Stimulated activated CD8-positive, alpha-beta memory T cell treated with anti-CD3 and anti-CD28 coated beads, Interleukin-4, amount 100 ng/mL, for 4 hours (primary cell): ENCODE measurements at places on chromosomes 3 and 15.
A peak's percentile ranks its signal among the peaks of the same experiment; 100 is the strongest.

GRCh38 chr3:143084856-143085731 lies 34.5 kb upstream of the CHST2 start:
- DNase-seq = no peak

DNA sequence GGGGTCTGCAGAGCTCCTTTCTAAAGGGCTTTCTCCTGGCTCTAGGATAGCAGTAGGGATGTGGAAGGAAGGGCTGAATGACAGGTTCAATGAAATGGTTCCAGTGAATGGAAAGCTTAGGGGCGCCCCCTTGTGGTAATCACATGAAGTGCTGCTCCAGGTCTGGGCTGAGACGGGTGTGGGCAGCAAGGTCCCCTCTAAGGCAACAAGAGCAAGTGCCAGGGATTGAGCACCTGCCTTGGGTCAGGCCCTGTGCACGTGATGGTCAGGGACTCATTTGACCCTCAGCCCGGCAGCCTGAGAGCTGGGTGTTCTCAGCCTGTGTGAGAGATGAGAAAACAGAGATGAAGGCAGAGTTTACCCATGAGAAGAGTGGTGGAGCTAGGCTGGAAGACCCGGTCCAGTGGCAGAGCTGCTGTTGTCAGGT lies 12.1 kb upstream of the CX3CR1 start:
- DNase-seq = peak; percentile 62

DNA sequence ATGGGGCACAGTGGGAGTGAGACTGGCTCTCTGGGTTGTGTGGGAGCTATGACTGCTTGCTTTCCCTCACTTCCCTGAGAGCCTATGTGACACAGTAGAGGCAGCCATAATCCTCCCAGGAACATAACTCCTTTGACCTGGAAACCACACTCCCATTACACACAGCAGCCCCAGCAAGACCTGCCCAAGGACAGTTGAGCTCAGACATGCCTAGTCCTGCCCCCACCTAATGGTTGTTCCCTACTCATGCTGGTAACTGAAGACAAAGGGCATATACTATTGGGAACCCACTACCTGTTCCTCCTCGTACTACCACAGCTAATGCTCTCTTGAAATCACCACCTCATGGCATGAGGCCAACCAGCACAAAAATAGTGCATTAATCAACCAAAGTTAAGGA lies 550.4 kb upstream of the ARPP21 start:
- no peak for DNase-seq

DNA sequence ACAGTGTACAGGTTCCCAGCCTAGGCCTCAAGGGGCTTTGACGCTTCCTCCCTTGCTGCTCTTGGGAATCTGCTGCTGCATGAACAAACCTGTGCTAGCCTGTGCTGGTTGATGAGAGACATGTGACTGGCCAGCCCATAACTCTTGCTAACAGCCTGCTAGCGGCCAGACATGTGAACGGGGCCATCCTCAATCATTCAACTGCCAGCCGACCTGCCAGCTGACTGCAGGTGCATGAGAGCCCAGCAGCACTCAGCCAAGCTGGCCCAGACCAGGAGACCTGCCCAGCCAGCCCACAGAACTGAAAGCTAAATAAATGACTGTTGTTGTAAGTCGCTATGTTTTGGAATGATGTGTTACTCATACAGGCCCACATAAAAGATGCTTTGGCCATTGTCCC lies 82.4 kb upstream of the DLG1 start:
- no peak for DNase-seq

DNA sequence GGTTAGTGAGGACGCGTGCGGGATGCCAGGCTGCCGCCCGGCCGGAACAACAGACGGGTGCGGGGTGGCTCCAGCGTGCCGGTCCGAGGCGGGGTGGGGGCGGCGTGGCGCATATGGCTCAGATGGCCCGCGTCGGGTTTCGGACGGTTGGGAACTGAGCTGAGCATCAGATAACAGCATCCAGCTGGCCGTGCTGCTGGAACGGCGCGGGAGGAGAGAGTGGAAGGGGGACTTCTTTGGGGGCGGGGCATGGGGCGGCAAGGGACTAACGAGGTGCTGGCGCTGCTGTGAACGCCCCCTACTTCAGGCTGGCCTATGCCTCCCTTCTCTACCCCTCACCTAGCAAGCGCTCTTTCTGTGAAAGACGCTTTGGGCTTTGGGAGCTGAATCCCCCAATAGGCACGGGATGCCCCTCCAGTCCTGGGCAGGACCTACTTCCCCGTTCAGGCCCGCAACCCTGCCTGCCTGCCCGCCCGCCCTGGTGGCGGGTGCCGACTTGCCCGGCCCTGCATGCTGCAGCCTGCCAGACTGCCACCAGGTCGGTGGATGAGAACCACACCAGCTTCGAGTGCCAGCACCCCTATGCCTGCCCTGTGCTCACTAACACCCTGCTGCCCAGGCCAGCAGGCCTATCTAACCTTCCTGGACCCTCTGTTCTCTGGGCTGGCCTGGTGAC lies 542 bp downstream of the INKA1 start:
- no peak for DNase-seq

DNA sequence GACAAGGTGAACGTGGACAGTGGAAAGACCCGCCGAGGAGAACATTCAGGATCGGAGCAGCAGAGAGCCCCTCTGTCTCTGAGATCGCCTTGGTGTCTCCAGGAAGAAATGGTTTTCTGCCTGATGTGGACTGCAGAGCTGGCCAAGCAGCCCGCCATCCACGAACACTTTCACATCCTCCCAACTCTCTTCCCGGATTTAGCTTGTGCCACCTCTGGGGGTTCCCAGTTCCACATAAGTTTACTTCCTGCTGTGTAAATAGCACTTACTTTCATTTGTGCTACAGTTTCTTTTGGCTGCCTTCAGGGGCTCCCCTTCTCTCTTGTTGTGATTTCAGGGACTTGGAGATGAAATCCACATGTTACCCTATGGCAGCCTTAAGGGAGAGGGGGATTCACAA lies 48.4 kb downstream of the SEMA5B start:
- no peak for DNase-seq

DNA sequence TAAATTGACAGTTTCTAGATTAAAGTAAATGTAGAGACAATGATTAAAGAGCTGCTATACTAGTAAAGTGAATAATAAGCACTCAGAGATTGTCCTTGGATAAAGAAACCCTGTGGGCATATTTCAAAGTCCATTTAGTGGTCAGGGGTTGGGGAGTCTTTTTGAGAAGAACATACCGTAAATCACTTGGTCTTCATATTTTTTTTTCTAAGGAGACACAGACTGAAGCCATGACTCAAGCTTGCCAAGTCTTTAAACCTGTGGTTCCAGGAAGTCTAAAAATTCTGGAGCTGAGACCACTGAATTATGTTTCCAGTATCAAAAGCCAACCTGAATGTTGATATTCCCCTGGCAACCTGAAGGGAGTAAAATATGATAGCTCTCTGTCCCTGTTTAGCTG lies 171.0 kb downstream of the TPRG1 start:
- DNase-seq = no peak

DNA sequence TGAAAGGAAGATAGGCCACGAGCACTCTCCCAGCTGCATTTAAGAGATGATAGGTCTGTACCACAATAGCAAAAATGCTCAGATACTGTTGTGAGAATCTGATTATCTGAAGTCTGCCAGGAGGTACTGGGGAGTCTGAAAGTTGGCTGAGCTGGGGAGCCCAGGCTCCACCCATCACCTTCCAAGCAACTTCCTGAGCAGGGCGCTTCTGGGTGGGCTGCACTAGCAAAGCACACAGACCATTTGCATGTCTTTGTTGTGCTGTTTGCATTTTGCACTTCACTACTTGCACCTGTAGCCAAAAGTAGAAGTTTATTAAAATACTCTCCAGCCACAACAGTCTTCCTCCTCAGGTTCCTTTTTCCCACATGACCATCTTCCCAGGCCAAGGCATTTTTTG lies 133.2 kb downstream of the ALDH1A2 start:
- no peak for DNase-seq

DNA sequence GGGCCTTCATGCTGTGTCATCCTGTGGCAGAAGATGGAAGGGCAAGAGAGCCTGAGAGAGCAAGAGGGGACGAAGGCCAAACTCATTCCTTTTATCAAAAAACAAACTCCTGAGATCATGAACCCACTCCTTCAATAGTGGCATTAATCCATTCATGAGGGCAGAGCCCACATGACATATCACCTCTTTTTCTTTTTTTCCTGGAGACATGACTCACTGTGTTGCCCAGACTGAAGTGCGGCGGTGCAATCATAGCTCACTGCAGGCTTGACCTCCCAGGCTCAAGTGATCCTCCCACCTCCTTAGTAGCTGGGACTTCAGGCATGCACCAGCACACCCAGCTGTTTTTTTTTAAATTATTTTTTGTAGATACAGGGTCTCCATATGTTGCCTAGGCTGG lies 92.0 kb upstream of the RNU6-1 start:
- no peak for DNase-seq

DNA sequence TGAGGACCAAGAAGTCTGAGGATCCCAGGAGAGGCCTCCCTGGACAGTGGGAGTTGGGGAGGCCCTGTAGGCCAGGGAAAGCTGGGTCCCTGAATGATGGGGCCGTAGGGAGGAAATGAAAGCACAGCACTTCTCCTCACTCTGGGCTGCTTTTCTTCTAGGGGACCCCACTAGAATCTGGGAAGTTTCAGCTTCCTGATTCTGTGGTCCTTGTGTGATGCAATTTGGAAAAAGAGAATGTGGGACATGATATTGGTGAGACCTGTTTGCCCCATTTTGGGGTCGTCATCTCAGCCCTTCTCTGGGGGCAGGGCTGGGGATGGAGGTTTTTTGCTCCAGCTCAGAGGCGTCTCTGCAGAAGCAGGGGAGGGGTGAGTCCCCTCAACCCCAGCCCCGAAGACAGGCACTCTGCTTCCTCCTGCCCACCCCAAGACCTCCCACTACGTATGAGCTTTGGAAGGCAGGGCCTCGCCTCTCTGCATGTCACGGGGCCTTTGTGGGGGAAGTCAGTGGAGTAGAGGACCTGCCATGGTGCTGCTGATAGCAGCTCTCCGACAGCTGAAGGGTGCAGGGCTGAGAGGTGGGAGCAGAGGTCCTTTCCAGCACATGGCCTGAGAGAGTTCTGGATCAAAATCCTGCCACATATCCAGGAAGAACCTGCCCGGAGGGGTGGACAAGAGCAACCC lies 1.5 kb upstream of the SNX22 start:
- no peak for DNase-seq

DNA sequence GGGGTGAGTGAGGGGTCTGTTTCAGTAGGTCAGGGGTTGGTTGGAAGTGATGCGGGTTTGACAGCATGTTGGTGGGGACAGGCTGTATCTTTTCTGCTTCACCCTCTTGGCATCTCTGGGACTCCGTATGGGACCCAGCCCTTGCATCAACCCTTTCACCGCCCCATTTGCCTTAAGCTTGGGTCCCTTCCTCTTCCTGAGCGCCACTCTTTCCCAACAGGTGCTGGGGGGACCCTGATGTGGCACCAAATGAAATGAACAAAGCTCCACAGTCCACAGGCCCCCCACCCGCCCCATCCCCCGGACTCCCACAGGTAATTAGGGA lies 1.1 kb downstream of the EIF4G1 start:
- DNase-seq = no peak

GRCh38 chr3:126277629-126278378 lies 79.4 kb downstream of the KLF15 start:
- DNase-seq = no peak

DNA sequence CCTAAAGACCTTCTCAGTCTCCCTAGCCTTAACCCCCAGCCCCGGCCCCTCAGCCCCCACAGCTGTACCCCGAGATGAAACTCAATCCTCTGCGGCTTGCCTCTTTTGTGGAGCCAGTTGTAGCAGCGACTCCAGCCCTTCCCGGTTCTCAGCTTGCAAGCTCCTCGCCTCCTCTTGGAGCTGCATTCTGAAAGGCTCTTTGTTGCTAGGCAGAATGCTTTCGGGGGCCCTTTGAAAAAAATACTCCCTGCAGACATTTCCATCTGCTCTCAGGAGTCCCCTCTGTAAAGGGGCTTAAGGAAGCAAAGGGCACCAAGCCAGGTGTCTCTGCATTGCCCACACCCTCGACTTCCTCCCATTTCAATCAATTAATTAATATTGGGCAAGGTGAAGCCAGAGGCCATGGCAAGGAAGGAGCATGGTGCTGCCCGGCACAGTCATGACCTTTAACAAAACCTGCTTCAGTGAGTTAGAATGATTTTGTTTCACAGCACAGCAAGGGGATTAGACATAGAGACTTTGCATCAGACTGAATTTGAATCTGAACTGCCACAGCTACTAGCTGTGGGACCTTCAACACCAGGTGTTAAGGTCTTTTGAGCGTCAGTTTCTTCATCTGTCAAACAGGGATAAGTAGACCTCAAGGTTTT lies 65.5 kb downstream of the SRGAP3 start:
- DNase-seq = no peak

- DNase-seq = no peak
Measured at GRCh38 chr15:101200181-101200580, 51.7 kb downstream of the CHSY1 start.

GRCh38 chr3:118740722-118741290 lies 293.8 kb downstream of the IGSF11 start:
- no peak for DNase-seq

GRCh38 chr3:100981164-100981911 lies 11.9 kb downstream of the ABI3BP start:
- DNase-seq = no peak

DNA sequence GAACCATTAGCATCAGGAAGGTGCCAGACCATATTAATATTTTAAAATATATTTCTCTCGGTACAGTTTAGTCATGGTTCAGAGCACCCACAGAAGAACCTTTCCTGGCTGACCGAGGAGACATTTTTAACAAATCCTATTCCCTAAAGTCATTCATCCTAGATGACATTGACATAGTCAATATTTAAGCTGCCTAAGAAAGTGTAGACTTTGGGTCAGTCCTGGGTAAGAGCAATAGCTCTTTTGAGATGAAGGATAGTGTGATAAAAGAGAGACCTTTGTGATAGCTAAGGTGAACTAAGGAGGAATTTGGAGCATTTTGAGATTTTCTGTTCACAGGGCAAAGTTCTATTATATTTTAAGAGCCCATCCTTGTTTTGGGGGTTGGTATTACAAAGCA lies 47.5 kb downstream of the ZNF609 start:
- no peak for DNase-seq

DNA sequence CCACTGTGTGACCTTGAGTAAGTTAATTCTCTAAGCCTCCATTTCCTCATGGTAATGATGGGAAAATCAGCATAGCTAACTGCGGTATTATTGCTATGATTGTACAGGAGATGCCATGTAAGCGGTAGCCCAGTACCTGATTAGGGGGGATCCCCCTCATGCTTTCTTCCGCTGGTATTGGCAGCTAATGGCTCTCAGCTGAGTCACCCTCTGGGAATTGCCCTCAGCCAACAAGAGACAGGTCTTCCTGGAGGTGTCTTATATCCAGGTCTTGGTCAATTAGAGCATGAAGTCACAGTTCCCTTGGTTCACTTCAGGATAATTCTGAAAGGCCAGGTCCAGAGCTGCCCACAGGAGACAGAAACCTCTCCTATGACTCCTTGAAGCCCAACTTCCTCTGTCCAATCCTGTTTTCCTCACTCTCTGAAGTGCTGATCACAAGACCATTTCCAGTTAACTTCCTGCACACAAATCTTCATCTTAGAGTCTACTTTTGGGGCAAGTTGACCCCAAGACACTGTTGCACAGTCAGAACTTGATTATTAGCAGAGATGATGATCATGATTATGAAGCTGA lies 724.7 kb upstream of the ZNF385D start:
- no peak for DNase-seq
